ENCODE measurements at places on chromosomes 4 and X.

DNA sequence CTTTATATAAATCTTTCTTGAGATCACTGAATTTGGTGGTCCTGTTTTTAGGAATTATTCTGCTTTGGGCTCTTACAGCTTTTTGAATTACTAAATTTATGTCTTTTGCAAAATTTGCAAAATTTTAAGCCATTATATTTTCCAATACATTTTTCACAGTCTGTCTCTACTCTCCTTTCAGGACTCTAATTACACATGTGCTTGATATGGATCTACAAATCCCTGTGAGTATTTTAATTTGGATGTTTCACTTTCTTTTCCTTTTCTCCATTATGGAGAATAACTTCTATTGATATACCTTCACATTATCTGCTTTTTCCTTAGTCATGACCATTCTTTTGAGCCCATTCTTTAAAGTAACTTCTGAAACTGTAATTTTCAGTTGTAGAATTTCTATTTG is 315.4 kb downstream of the DCAF12L2 start:
- no peak for DNase-seq

DNA sequence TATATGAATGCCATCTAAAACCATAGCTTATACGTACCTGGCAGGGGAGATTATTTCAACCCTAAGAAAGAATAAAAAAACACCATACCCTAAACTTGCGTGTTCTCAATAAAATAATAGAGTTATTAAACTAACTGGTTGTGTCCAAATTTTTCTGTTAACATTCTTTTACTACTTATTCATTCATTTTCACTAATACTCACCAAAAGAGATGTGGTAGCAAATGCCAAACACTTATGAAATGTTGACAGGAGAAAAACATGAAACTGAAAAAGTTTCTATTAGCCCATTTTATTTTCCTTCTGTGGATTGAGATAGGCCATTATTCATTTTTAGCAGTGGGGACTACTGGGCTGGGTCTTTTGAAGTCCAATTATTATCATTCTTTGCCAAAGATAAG is 102.0 kb downstream of the TSPAN5 start:
- no peak for DNase-seq

- no peak for DNase-seq
Measured at GRCh38 chr4:141636082-141636770, at the start of gene IL15. IL15 (plus strand) TSS chr4:141636583; CDS start chr4:141719465, 82,882 bp downstream.

- DNase-seq: no peak
Measured at GRCh38 chr4:116551806-116552205, 533.6 kb downstream of the TRAM1L1 start.

DNA sequence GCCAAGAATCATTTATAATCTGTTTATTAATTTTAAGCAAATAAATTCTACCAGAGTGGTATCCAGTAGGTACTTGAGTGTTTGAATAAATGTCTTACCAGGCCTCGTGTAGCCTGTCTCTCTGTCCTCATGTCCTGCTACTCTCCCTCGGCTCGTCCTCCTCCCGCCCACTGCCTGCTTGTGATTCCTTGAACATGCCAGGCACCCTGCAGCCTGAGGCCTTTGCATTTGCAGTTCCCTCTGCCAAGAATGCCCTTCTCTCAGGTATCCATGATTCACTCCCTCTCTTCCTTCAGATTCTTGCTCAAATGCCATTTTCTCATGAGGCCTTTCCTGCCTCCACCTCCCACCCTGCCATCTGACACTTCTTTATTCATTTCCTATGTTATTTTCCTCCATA is 209.7 kb upstream of the PRPS2 start:
- DNase-seq: no peak

- DNase-seq: no peak
Measured at GRCh38 chr4:176102414-176103063, 36.9 kb downstream of the WDR17 start.

- no peak for DNase-seq
Measured at GRCh38 chrX:154029439-154029838, 9.7 kb upstream of the IRAK1 start.

DNA sequence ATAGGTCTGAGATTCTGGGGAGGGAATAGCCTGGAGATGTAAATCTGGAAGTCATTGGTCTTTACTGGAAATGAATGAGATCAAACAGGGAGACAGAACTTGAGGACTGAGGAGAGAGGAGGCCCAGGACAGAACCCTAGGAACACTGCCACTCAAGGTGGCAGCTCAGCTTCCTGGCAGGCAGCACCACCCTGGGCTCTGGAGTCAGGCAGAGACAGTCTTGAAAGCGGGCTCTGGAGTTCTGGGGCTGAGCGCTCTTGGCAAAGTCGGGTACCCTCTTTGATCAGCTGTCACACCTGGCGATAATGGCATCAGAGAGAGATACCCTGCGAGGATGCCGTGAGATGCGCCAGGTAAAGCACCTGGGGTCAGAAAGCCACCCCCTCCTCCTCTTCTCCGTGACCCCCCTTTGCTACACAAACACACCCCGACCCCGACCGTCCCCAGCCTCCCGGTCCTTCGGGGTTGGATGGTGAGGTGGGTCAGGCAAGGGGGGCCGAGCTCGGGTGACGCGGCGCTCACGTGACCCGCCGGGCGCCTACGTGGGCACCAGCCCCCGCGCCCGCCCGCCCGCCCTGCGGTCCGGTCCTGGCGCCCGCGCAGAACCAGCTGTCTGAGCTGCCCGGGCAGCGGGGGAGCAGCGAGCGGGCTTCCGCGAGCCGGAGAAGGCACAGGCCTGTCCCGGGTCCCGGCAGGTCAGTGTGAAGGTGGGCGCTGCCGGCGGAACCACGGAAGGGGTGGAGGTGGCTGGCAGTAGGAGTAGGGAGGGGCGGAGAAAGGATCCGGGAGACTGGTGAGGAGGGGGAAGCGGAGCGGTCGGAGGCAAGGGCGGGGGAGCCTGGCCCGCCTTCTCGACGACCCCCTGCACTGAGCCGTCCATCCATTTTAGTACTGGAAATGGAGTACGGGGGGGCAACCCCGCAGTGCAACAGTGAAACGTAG is at the start of gene TCEAL3:
Gene TCEAL3, plus strand, starts transcription at position 600 of the 942 bp plus-strand sequence. CDS start 1,102 bp downstream, outside the sequence.
- peak; percentile 9 for DNase-seq

GRCh38 chrX:102958794-102959193 is 21.7 kb downstream of the RAB40AL start:
- DNase-seq: no peak

GRCh38 chrX:18885328-18886004 is 98.4 kb downstream of the PHKA2 start:
- DNase-seq: no peak

DNA sequence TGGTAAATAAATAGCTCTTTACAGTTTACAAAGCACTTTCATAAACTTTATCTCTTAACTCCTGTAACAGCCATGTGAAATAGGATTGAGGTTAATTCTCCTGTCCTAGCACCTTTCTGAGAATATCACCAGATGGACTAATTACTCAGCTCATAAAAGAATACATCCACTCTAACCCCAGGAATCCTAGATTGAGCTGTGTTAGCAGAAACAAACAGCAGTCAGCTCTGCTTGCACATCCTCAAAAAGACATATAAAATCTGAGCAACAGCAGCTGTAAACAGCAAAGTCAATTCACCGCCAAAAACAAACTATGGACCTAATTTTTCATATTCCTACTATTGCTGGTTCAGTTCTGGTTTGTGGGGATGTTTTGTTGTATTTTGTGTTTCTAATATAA is 182.8 kb downstream of the QDPR start:
- no peak for DNase-seq

GRCh38 chr4:38313999-38314561 is 349.9 kb upstream of the KLF3 start:
- DNase-seq: no peak

- no peak for DNase-seq
Measured at GRCh38 chrX:87621697-87622096, 104.1 kb downstream of the KLHL4 start.

GRCh38 chr4:145011636-145012035 is 86.4 kb downstream of the ANAPC10 start:
- no peak for DNase-seq

DNA sequence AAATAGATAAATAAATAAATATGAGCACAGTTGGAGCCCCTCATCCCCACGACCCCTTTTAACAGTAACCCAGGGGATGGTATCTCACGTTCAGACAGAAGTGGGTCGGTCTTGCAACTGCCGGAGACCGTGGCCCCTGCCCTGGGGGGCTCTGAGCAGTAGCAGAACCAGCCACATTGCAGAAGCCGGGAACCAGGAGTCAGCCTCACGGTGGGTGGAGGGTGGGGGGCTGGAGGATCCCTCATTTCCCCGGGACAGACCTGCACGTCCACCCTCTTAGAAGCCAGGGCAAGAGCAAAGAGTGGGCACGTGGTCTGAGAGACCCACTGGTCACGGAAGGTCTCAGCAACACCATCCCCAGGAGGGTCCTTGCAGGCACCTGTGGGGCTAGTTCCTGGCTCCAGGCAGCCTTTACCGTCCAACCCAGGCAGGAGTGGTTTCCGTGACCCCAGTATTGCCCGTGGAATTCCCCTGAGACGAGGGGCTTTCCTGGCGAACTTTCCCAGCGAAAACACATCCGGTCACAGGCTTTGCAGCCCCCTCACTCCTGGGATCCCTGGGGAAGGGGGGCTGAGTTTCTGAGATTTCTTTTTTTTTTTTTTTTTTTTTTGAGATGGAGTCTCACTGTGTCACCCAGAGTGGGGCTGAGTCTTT is 8.8 kb upstream of the IL3RA start:
- no peak for DNase-seq

DNA sequence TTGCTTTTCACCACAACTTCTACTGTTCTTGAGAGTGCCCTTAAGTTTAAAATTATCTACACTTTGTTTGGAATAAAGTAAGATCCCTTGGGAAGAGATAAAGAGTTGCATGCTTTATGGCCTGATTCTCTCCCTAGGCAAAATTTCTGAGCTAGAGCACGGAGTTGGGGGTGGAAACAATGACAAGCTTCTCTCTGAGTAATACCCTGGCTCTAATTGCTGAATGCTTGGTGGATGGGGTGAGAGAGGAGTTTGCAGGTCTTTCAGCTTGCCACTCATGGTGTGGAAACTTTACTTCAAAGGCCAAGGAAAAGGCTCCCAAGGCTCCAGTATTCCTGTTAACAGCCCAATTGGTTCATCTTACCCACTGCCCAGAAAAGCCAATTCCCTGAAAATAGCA is 26.1 kb upstream of the PRDM8 start:
- no peak for DNase-seq

GRCh38 chrX:25001808-25002660 is 13.7 kb downstream of the ARX start:
- no peak for DNase-seq

DNA sequence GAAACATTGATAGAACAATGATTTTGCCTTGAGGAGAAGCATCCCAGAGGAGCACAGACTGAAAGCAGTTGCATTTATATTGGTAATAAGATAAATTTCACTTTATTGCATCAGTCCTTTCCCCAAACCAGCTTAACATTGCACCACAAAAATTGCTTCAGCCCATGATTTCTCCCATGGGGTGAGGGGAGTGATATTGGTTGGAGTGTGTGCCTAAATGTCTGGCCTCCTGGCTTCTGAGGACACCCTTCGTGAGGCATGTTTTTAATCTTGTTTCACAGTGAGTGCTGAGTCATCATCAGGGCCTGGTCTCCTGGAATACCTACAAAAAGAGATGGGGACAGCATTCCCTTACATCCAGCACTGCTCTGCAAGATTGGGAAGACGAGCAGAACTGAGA is 487.9 kb downstream of the C4orf33 start:
- DNase-seq: no peak

DNA sequence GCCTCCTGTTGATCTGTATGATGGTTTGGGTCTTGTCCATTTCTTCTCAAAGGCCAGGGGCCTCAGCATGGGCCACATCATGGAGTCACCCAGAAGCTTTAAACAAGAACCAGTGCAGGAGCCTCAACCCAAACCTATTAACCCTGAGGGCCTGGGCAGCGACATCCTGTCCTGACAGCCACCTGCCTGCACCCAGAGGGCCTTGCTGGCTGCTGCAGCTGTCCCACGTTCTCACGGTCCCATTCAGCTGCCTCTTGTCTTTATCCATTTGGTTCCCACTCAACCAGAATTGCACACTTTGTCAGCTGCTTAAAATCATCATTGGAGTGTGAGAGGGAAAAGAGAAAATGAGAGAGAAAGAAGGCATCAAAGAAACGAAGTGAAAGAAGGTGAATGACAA is 21.6 kb downstream of the C4orf50 start:
- no peak for DNase-seq

GRCh38 chrX:21632027-21632426 is 26.1 kb downstream of the KLHL34 start:
- no peak for DNase-seq
